Endodermal cell (in vitro differentiated cells): ENCODE measurements at places on chromosomes 7 and 10. TPM values are rescaled to one million over a fixed set of nuclear protein-coding genes. Genes with fewer than 3 reads are reported as not detected.

- no peak overlapping the region for H3K4me3 ChIP-seq
- no peaks in the 10 kb centered on the region for H3K27me3 ChIP-seq
- H3K36me3 ChIP-seq, result no peaks in the 10 kb centered on the region
- no peak for DNase-seq
Observed at GRCh38 chr10:98257961-98258360, 10.0 kb downstream of the LOXL4 start.

Gene VSTM4
- 0.28 to 0.77 TPM (median 0.65 TPM) in 3 replicates for total RNA-seq

Gene EGR2
- total RNA-seq, result 0.24 to 0.84 TPM in 2 of 3 replicates, not detected in the other

- no peaks in the 10 kb centered on the region for H3K36me3 ChIP-seq
- DNase-seq, result no peak
- H3K27ac ChIP-seq, result no peak overlapping the region
- H3K27me3 ChIP-seq, result peaks cover 4% of the 10 kb centered on the region
- H3K4me3 ChIP-seq, result no peak overlapping the region
- H3K4me1 ChIP-seq, result no peaks in the 10 kb centered on the region
Observed at GRCh38 chr10:80350251-80350650, 6.3 kb downstream of the DYDC1 start.

Gene HKDC1
- total RNA-seq, result 0.07 and 0.22 TPM in 2 replicates

DNA sequence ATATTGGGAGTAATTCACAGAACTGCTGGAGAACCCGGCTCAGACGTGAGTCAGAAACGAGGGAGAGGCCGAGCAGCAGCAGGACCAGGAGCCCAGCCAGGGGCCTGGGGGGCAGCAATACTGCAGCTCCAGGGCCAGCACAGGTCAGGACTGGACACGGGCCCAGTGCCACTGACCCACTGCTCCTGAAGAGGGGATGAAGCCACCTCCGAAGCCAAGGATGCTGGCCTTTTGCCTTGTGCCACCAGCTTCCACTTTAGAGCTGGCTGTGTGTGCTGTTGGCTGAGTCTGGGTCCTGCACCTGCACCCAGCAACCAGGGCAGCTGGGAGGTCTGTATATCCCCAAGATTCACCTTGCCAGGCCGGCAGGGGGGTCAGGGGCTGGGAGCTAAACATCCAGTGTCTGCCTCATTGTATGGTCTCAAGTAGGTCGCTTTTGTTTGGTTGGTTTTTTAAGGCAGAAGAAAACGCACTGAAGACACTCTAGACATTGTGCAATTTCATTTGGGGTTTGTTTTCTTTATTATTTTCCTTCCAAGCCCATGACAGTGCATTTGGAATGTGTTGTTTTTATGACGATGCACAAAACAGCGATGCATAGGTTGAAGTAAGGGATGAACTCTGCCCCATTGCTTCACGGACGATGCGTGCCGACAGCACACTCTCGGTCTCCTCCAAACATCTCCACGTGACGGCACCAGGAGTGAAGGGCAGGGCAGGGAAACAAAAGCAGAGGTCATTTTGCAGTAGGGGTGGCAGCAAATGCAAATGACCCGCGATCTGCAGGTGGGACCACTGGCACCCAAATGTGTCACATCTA is 27.7 kb upstream of the INSIG1 start:
- H3K27me3 ChIP-seq, result no peaks in the 10 kb centered on the region
- no peak overlapping the region for H3K27ac ChIP-seq

DNA sequence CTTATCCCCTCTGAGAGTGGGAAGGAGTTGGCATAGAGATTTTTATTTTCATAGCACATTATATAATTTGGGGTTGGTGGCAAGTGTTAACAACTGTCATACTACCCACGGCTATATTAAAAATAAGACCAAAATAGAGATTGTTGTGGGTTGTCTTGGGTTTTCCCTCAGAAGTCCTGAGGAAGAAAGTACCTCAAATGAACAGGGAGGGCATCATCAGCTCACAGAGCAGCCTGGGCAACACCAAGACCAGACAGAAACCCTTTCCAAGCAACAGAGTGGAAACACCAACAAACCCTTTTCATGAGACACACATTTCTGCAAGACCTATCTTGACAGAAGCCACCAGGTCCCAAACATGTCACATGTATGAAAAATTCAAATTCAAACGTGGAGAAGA is 121.2 kb downstream of the GLI3 start:
- no peaks in the 10 kb centered on the region for H3K4me1 ChIP-seq
- DNase-seq, result no peak
- no peak overlapping the region for H3K4me3 ChIP-seq
- peaks cover 5% of the 10 kb centered on the region for H3K27me3 ChIP-seq
- no peak overlapping the region for H3K27ac ChIP-seq
- no peaks in the 10 kb centered on the region for H3K36me3 ChIP-seq

Gene OR9A2
- total RNA-seq, result not detected in 2 replicates

GRCh38 chr10:121947343-121948330 is 19.8 kb upstream of the ATE1 start:
- H3K36me3 ChIP-seq, result no peaks in the 10 kb centered on the region
- H3K27ac ChIP-seq, result no peak overlapping the region
- no peak overlapping the region for H3K4me3 ChIP-seq
- no peak for DNase-seq
- no peaks in the 10 kb centered on the region for H3K27me3 ChIP-seq

DNA sequence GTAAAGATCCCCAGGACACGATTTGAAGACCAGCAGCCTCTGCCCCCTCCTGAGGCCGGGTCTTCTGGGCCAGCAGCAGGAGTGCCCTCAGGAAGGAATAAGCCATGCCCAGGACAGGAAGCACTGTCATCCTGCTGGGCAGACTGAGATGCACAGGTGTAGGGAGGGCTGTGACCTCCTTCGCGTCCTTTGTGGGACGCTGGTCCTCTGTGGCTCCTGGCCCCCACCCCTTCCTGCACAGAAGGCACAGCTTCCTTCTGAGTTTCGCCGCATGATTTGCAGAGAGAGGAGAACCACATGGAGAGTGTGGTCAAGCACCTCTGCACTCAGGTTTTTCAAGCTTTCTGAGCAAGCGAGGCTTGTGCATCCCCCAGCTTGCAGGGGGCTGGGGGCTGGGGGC is 112.7 kb downstream of the RGS10 start:
- no peak for DNase-seq
- H3K4me1 ChIP-seq, result no peaks in the 10 kb centered on the region
- H3K36me3 ChIP-seq, result no peaks in the 10 kb centered on the region
- no peak overlapping the region for H3K4me3 ChIP-seq
- no peaks in the 10 kb centered on the region for H3K27me3 ChIP-seq
- H3K27ac ChIP-seq, result no peak overlapping the region

Gene TMEM130
- 0.35 to 0.82 TPM in 2 of 3 replicates, not detected in the other for total RNA-seq

GRCh38 chr7:95861041-95861440 is 88.7 kb downstream of the DYNC1I1 start:
- no peak overlapping the region for H3K27ac ChIP-seq
- H3K4me1 ChIP-seq, result peaks cover 8% of the 10 kb centered on the region
- no peaks in the 10 kb centered on the region for H3K27me3 ChIP-seq
- no peak for DNase-seq
- H3K36me3 ChIP-seq, result no peaks in the 10 kb centered on the region

DNA sequence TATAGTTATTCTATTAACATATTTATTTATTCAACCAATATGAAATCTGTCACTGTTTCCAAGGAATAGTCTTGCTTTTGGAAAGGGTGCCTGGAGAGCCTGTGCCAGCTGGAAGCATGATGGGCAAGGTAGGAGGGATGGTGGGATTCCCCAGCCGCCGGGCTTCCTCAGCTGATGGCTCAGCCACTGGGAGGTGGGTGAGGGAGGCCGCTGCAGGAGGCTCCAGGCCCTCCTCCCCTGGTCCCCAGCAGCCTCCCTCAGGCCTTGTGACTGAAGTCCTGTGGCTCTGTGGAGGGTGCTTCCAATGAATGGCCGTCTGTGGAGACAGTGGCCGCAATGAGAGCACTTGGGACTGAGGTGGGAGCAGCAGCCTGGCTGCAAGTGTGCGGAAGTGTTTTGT is 27.0 kb downstream of the SPAG6 start:
- H3K27me3 ChIP-seq, result no peaks in the 10 kb centered on the region
- no peak overlapping the region for H3K4me3 ChIP-seq
- H3K36me3 ChIP-seq, result no peaks in the 10 kb centered on the region
- DNase-seq, result no peak
- no peak overlapping the region for H3K27ac ChIP-seq

Gene CAV1
- 8.8 and 9.4 TPM in 2 replicates for total RNA-seq

GRCh38 chr10:107665459-107665858 is 501.0 kb upstream of the SORCS1 start:
- no peaks in the 10 kb centered on the region for H3K36me3 ChIP-seq
- no peaks in the 10 kb centered on the region for H3K4me1 ChIP-seq
- DNase-seq, result no peak

- no peaks in the 10 kb centered on the region for H3K36me3 ChIP-seq
- H3K27me3 ChIP-seq, result no peaks in the 10 kb centered on the region
- DNase-seq, result no peak
- H3K4me3 ChIP-seq, result no peak overlapping the region
- H3K27ac ChIP-seq, result no peak overlapping the region
- H3K4me1 ChIP-seq, result no peaks in the 10 kb centered on the region
Observed at GRCh38 chr7:38561166-38561565, 70.0 kb downstream of the AMPH start.

Gene HTR5A
- 0.11 and 0.16 TPM in 2 replicates for total RNA-seq

- no peaks in the 10 kb centered on the region for H3K27me3 ChIP-seq
- no peaks in the 10 kb centered on the region for H3K36me3 ChIP-seq
Observed at GRCh38 chr10:130412317-130412716, 276.1 kb downstream of the GLRX3 start.

DNA sequence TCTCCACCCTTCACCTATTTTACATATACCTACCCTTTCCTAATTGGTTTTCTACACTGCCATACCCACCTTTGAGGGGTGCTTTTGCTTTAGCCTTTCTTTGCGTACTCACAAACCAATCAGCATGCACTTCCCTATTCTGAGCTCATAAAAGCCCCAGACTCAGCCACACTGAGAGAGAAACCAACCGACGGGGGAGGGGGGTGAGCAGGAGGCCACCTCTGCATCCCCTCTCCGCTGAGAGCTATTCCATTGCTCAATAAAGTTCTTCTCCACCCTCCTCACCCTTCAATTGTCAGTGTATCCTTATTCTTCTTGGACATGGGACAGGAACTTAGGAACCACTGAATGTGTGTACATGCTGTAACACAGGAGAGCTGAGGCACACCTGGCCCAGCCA is 9.0 kb upstream of the FKBP9 start:
- no peak overlapping the region for H3K27ac ChIP-seq
- no peaks in the 10 kb centered on the region for H3K4me1 ChIP-seq
- H3K36me3 ChIP-seq, result no peaks in the 10 kb centered on the region

DNA sequence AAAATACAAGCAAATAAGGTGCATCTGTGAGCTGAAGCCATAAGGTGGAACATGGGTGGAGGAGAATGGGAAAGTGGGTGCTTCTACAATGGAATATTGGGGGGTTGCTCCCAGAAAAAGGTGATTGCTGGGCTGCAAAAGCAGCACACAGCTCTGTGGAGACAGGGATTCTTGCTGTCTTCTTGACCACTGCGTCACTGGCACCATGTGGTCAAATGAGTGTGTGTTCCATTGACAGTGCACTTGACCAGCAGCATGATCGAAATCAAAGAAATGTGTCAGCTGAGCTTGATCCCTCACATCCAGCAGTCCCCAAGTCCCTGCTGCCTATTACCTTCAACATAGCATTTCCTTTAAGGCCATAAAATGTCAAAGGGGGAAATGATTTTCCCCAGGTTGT is 56.2 kb downstream of the GPR26 start:
- H3K27me3 ChIP-seq, result no peaks in the 10 kb centered on the region
- H3K4me3 ChIP-seq, result no peak overlapping the region
- H3K4me1 ChIP-seq, result no peaks in the 10 kb centered on the region
- no peak for DNase-seq

DNA sequence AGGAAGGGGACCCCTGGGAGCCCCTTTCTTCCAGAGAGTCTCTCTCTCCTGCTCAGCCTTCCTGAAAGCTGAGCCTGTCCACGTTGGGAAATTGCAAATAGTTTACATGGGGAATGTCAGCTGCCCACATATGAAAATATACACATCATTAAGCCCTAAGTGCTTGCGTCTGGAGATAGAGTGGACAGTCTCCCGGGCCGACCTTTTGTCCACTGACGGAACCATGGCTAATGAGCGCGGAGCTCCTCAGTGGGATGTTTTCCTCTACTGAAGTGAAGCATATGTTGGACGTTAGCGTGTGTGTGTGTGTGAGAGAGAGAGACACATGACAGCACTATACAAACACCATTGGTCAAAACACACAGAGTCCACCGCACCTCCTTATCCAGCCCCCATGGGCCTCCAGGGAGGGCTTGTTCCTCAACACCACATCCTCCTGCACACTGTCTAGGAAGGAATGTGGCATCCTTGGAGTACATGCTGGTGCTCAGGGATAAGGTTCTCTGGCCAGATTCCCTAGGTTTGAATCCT is 128.4 kb downstream of the RGS10 start:
- H3K27ac ChIP-seq, result peak overlapping the region; percentile 66
- peaks cover 4% of the 10 kb centered on the region for H3K4me1 ChIP-seq
- no peaks in the 10 kb centered on the region for H3K27me3 ChIP-seq
- no peak for DNase-seq
- no peaks in the 10 kb centered on the region for H3K36me3 ChIP-seq

- no peaks in the 10 kb centered on the region for H3K27me3 ChIP-seq
- no peaks in the 10 kb centered on the region for H3K36me3 ChIP-seq
- H3K4me3 ChIP-seq, result no peak overlapping the region
- DNase-seq, result peak; percentile 59
Observed at GRCh38 chr10:60375293-60376004, 14.2 kb downstream of the ANK3 start.

- peak; percentile 43 for DNase-seq
- peaks cover 44% of the 10 kb centered on the region for H3K27me3 ChIP-seq
- no peak overlapping the region for H3K4me3 ChIP-seq
- no peak overlapping the region for H3K27ac ChIP-seq
- H3K4me1 ChIP-seq, result no peaks in the 10 kb centered on the region
- H3K36me3 ChIP-seq, result no peaks in the 10 kb centered on the region
Observed at GRCh38 chr10:117112220-117112619, 25.9 kb downstream of the VAX1 start.

DNA sequence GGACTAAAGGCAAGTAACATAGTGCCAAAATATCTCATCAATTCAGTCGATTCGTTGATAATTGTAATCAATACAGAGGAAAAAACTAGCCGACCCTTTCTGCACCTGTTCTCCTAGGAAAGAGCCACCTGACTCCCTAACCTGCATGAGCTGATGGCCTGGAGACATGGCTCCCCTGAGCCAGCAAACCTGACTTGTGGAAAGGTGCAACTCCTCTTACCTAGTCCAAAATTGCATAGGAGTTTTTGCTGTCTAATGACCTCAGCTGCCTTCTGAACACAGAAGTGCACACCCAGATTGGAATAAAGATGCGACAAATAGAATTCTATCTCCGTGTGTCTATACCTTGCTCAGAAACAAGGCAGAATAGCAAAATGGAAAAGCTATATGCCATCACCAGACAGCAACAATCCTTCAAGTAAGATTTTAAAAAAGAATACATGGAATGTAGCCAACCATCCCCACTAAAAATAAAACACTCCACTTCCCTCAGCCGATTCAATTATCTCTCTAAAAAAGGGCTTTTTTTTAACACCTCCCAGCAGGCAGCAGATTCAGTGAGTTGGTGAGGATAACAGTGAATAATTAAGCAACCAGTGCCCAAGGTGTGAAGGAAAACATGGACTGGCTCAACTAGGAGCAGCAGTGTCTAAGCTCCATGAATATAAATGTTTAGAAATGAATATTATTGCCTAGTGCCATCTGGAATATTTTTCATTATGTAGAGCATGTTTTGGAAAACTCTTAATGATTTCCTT is 26.6 kb upstream of the LMTK2 start:
- no peaks in the 10 kb centered on the region for H3K27me3 ChIP-seq
- no peaks in the 10 kb centered on the region for H3K4me1 ChIP-seq
- H3K27ac ChIP-seq, result no peak overlapping the region

Gene CDK1
- total RNA-seq, result 78.3 and 81.5 TPM in 2 replicates

Gene SLC18A3
- not detected in 3 replicates for total RNA-seq

- H3K4me1 ChIP-seq, result no peaks in the 10 kb centered on the region
- no peaks in the 10 kb centered on the region for H3K36me3 ChIP-seq
- no peak overlapping the region for H3K4me3 ChIP-seq
- DNase-seq, result no peak
Observed at GRCh38 chr7:39429421-39429820, 136.8 kb upstream of the YAE1 start.
